Stimulated activated CD4-positive, alpha-beta T cell treated with anti-CD3 and anti-CD28 coated beads, Interleukin-4, amount 100 ng/mL, for 24 hours (primary cell): ENCODE measurements at places on chromosomes 6 and 20.

DNA sequence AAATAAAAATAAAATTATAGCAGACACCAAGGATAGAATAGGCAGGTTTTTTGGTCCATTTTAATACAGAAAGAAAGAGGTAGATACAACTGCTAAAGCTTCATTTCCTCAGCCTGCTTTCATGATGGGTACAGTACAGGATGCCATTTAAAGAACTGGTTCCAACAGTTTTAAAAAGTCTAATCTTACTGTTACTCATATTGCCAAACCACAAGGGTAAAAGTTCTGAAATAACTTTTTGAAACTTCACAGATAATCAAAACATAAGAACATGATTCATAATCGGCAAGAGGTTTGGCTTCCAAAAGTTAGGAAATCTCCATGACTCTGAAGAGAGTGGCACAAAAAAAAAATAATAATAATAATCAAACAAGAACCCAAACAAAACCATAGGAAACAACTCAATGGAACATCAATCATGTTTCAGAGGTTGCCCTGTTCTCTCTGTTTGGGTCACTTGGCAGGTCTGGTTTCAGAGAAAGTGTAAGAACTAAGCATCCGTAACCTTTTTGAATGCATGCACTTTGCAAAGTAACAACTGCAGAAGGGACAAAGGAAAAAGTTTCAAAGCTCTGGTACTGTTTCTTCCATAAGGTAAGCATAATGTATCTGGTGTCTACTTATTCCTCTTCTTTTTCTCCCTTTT, 79.7 kb downstream of the SMLR1 start:
- DNase-seq = no peak

DNA sequence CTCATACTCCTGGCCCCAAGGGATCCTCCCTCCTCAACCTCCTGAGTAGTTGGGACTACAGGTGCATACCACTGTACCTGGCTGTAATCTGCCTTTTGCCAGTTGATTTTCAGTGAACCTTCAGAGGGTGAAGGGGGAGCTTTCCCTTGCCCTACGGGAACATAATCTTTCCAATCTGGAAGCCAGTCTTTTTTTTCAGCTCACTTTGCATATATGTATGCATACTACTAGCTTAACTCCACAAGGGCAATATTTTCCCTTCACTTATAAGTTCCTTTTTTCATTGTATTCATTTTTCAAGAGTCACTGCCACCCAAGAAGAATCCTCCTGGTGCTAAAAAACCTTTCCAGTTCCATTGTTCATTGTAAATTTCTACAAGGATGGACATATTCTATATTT, 53.4 kb upstream of the GCM1 start:
- DNase-seq = no peak

DNA sequence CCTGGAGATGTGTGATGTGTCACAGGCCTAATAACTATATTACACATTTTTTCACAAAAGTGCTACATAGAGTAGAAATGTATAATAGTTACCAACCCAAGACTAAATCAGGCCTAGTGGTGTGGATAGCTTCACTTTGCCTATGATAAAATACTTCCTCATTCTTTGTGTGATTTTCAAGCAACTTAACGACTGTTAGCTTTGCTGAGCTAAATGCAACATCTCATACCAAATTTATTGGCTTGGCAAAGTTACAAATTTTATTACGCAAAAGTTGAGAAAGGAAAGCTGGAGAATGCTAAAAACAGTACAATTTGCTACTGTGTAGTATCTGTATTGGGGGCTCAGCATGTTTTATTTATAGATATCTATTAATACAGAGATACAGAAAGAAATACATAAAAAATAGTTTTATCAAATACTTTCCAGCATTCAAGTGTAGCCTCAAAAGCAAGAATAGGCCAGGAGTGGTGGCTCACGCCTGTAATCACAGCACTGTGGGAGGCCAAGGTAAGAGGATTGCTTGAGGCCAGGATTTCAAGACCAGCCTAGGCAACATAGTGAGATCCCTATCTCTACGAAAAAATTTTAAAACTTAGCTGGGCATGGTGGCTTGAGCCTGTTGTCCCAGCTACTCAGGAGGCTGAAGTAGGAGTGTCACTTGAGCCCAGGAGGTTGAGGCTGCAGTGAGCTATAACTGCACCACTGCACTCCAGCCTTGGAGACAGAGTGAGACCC, 3.6 kb upstream of the EDN1 start:
- no peak for DNase-seq

DNA sequence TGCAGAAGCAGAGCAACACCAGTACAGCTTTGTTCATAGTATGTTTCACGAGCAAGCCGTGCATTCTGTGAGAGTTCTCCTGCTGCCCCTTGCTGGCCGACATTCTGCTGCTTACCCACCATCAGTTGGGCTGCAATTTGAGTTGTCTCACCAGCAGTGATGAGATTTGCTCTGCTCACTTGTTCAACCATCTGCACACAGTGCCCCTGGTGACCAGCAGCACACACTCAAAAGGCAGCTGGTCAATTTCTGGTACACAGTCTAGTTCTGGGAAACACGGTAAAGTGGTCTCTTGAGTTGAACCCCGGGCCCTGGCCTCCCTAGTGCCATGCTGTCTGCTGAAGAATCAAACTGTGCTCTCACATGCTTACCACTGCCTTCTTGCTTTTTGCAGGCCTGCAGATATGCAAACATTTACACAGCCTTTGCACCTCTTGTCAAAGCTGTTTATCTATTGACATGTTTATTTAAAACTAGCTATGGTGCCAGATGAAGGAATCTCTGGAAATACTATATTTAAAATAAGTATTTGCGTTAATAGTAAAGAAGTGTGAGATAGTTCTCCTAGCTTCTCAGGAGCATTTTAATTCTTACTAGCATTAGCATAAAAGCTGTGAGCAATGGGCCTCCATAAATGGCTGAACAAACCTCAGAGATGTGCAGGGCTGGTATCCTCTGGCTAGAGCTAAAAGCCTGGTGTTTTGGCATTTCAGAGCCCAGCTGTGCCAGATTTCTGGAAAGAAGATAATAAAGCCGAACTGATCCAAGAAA, 234.3 kb downstream of the ARHGAP18 start:
- DNase-seq = no peak

DNA sequence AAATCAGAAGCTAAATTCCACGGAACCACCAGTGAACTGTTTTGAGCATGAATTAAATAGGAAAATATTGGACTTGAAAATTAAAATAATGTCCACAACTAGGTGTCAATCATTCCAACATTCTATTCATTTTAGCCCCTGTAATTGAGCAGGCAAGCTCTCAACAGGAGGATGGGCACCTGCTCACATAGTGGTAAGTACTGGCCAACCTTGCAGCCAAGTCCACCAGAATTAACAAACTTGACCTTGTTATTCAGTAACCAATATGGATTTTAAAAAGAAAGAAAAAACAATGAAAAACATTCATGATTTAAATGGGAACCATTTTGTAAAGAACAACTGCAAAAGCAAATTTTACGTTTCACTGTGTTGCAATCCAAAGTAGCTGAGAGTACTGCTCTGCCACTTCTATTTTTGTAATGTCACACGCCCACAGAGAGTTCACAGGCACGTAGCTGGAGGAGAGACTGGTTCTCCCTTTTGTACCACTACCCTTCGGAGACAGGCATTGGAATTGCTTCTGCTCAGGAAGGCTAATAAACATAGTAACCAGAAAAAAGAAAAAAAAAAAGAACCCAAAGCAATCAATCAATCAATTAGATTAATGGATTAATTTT, 75.2 kb upstream of the F13A1 start:
- no peak for DNase-seq

DNA sequence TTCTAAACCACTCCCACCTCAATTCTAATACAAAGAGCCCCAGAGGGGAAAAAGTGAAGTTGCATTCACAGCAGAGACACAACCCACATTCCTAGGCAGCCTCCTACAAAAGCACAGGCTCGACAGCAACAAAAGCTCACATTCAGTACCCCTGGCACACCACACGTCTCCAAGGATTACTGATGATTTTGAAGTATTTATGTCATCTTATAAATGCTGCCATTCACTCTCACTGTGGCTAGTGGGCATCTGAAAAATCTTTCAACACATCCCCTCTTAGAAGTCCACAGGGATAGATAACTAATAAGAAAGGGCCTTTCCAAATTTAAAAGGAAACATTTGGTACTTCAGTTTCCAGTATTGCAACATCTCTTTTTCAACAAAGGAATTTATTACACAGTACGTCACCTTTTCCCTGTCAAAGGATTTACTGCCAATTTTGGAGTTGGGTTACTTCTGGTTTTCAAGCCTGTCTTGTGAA, 146.7 kb downstream of the TASP1 start:
- no peak for DNase-seq

DNA sequence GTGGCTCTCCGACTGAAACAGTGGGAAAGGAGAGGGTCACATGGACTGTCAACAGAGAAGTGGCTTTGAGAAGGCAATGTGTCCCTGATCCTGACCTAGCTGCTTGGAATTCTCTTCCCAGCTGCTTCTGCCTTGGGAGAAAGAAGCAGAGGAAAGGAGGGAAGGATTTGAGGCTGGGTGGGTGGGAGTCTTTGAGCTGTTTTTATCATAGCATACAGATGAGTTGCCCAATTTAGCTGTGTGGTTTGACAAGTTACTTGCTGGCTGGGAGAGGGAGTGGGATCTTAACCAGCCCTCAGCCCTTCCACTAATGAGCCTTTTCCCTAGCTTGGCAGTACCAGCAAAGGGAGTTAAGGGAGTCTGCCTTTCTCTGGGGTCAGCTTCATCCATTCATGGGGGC, 51.1 kb upstream of the MYL9 start:
- no peak for DNase-seq

DNA sequence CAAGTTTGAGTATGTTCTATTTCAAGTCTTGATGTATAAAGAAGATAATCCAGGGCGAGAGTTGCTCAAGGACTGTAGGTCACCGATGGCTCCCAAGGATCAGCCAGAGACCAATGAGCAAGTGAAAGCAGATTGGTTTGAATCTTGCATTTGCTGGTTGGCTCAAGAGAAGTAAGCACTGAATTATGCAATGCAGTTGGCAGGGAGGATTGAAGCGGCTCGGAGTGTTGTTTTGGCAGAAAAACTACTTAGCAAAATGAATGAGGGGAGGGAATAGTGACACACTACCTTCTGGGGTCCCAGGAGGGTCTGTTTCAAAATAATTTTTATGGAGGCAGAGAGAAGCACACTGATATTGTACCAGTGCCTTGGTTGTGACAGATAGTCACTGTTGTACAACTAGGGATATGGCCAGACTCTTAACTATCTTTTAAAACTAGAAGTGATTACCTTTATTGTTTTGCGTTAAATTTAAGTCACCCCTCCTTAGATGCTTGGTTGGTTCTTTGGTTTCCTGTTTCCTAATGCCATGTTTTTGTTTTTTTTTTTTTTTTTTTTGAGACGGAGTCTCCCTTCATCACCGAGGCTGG, 15.7 kb downstream of the SASH1 start:
- no peak for DNase-seq

DNA sequence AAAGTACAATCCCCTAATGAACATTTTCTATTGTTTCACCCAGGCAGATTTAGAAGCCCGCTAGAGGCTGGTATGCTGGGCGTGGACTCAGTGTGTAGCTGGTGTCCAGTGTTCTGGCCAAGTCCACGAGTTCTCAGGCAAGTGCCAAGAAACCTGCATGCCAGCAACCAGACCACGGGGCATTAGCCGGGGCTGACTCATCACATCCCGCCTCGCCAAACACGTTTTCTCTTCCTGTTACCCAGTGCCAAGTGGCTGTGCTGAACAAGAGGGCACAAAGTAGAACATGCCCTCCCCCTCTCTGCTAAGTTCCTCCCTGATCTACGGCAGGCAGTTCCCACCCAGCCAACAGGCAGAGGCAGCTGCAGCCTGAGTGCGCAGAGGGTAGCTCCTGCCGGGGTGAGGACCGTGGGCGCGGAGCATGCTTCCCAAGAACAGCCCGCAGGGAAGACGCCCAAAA, 29.6 kb downstream of the RAMACL start:
- no peak for DNase-seq

- no peak for DNase-seq
Measured at GRCh38 chr20:15919118-15919517, 654.1 kb downstream of the KIF16B start.

- DNase-seq = peak; percentile 54
Measured at GRCh38 chr6:45830441-45831139, 185.1 kb downstream of the CLIC5 start.

DNA sequence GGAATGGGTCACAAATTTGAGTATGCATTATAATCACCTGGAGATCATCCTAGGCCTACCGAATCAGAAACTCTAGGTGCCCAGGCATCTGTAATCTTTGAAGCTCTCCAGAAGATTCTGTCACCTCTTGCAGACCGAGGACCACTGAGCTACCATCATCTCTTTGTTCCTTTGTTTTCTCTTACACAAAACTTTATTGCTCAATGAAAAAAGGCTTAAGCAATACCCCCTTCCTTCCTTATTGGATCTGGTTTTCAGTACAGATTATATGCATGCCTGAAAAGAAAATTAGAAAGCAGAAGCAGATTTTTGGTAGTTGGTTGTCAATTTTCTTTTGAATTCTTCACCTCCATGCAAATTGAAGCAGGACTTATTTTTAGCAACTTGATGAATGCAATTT, 31.3 kb downstream of the STX11 start:
- DNase-seq = no peak

DNA sequence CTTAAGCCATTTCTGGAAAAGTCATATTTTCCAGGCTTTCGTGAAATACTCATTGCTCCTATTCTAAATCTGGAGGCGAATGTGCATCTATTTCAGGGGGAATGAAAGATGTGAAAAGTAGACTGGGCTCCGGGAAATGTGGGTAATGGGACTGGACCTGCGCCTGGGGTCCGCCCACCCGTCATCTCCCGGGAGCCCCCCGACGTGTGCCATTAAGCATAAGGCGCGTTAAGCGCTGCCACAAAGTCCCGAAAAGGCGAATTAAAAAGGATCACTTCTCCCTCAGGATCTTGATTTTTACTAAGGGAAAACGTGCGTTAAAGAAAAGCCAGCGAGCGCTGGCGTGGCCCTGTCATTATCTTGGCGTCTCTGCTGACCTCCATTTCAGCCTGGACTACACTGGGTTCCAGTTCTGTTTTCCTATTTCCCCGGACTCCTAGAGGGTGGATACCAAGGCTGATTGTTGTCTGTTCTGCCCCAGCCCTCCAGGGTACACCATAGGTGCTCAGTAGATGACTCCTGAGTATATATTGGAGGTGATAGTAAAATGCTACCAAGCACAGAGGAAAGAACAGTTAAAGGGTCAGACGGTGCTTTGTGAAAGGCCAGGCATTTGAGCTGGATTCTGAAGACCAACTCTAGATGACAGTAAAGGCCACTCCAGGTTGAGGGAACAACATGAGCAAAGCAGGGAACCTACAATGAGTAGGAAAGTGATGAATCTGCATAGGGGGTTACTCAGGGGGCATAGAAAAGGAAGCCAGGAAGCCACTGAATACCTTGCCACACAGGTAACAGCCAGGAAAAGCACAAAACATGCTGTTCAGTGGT, 89.2 kb upstream of the ARID1B start:
- DNase-seq = no peak

GRCh38 chr6:12968290-12968689, 251.7 kb downstream of the PHACTR1 start:
- DNase-seq = no peak
